ENCODE measurements at places on chromosomes 5 and 9.

- DNase-seq = no peak
Observed at GRCh38 chr5:127590156-127590722, 58.6 kb upstream of the CTXN3 start.

DNA sequence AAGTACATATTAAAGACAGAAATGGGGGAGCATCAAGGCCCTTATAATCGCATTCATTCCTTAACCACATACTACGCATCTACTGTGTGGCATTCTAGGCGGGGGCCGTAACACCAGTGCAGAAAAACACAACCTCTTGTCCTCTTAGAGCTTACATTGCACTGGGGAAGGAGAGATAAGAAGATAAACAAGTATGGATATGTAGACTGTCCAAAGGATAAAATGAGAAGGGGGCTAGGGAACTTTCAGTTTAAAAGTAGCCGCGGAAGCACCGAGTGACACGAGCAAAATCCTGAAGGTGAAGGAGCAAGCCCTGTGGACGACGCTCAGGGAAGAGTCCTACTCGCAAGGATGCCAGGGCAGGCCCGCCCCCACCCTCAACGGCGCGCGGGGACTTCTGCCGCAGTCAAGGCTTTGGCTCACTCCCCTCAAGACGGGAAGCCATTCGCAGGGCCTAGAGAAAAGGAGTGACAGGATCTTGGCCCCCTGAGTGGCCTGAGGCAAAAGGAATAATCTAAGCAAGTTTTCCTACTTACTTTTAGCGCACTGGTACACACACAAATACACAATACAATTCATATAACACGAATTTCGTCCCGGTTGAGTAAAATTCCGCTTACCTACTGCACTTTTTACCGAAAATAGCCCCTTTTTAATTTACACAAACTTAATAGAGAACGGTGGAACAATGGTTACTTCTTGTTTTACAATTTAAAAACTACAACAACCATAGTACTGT, 1.3 kb upstream of the NIPBL start:
- peak; percentile 44 for DNase-seq

- no peak for DNase-seq
Observed at GRCh38 chr9:75176037-75176436, 87.7 kb downstream of the OSTF1 start.

GRCh38 chr5:95447961-95448360, 56.8 kb downstream of the FAM81B start:
- no peak for DNase-seq

DNA sequence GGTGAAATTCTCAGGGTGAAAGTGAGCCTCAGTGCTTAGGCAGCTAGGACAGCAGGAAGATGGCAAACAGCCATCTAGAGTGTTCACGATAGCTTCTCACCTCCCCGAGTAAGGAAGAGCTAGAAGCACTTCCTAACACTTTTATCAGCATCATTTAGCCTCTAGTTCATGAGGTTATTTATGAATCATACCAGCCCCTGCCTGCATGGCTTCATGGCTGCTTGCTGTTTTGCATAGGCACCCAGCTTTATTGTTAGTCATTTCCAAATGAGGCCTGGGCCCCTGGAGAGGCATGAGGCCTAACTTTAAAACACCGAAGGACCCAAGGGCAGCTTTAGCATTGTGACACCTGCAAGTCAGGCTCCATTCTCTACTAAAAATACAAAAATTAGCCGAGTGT, 134.9 kb upstream of the PANK3 start:
- DNase-seq = no peak

DNA sequence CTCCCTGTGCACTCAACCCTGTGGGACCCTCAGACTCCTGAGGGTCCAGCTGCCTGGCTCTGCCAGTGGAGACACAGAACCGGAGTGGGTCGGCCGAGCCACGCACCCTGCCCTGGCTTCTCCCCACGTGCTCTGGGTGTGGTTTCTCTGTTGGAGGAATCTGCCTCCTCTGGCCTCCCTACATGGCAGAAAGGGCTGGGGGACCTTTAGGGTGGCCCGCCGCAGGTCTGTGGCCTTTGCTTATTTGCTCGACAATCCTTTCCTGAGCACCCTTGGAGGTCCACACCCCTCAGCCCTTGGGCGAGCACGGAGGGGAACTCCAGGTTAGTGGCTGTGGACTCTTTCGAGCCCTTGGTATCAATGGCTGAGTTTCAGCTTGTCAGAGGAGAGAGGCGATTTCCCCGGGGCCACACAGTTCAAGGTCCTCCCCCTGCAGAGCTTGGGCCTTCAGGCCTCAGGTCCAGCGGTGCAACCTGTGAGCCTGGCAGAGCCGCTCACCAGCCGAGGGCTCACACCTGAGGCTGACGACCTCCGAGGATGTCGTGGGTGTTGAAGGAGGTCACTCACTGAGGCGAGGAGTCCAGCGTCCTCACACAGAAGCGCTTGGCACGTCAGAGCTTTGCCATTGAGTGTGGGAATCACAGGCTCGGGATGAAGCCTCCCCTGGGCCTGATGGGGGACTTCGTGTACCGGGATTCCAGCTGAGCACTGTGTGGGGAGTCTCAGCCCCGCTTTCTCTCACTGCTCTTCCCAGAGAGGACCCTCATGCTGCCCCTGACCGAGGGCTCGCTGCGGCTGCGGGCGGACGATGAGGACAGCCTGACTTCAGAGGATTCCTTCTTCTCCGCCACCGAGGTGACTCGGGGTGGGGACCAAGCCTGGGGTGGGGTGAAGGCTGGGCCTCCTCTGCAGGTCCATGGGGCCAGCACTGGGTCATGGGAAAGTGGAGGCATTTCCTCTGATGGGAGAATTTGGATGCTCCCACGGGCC, 20.8 kb upstream of the DOLPP1 start:
- no peak for DNase-seq

DNA sequence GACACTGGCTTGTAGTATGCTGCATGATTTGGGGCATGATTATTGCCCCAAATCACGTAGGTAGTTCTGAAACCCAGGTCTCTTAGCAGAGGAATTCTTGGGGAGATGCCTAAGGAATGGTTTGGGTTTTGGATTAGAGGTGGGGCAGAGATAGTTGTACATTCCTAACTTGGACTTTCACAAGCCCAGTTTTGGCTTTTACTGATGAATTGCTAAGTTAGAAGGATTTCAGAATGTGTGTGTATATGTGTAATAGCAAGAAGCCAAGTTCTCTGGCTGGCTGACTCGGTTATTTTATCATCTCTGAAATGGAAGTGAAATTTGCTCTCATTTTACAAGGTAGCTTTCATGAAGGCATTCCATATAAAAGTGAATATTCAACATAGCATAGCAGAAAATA, 23.8 kb upstream of the ZNF131 start:
- DNase-seq = no peak

DNA sequence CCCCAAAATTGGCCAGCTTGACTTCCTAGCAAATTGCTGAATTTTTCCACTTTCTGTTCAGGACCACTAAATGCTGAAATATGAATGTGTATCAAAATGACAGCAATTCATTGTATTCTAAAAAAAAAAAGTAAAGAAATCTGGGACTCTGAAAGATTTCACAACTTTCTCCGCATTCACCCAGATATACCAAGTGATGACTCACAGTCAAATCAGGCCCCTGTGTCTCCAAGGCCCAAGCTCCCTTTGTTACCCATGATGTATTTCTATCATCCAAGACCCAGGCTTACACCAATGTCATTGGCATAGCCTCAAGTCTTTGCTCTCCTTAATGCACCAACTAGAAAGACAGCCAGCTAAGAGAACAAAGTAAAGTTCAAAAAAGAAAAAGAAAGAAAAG, 493.9 kb downstream of the NTRK2 start:
- no peak for DNase-seq

- no peak for DNase-seq
Observed at GRCh38 chr5:136686192-136686872, 321.0 kb upstream of the TRPC7 start.

GRCh38 chr9:106879439-106879882, 16.5 kb downstream of the ZNF462 start:
- no peak for DNase-seq

DNA sequence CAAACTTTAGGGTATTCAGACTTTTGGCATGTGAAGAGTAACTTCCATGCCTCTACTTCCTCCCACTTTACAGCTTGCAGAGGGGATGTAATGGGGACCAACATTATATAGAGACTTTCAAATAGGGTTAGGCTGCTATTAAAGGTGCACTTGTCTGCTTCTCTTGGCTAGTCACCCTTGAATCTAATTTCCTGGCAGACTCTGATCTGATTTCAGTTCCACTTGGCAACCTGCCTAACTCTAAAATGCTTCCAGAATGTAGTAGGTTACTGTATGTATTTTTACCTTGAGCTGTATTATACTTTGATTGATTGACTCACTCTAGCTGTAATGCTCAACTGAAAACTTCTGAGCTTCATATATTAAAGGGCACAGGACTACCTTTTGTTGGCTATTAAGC, 693.4 kb downstream of the KCTD16 start:
- DNase-seq = no peak

GRCh38 chr5:125558016-125558415, 811.6 kb upstream of the ZNF608 start:
- DNase-seq = no peak

- DNase-seq = peak; percentile 18
Observed at GRCh38 chr5:52805615-52806014, 17.9 kb downstream of the ITGA1 start.

GRCh38 chr5:42949348-42950115, 90.6 kb downstream of the ANXA2R start:
- peak; percentile 96 for DNase-seq

- DNase-seq = no peak
Observed at GRCh38 chr5:2155556-2155955, 272.8 kb upstream of the IRX4 start.

- no peak for DNase-seq
Observed at GRCh38 chr5:158084292-158084691, 225.3 kb upstream of the CLINT1 start.

GRCh38 chr9:86837345-86837744, 110.0 kb downstream of the GAS1 start:
- no peak for DNase-seq
